ENCODE measurements at places on chromosomes 11 and 22.

- peak; percentile 58 for DNase-seq
These were observed 59.6 kb upstream of the PAX6 start for GRCh38 chr11:31870609-31871309.

DNA sequence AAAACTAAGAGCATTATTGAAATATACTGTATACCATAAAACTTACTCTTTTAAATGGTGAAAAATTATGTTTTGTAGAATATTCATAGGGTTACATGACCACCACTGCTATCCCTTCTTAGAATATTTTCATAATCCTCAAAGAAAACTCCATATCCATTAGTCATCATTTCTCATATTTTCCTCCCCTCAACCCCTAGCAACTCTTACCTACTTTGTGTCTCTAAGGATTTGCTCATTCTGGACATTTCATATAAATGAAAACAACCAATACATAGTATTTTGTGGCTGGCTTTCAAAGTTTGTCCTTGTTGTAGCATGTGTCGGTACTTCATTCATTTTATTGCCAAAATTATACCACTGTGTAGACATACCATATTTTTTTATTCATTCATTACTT lies 863.8 kb downstream of the KCNA4 start:
- DNase-seq = no peak

DNA sequence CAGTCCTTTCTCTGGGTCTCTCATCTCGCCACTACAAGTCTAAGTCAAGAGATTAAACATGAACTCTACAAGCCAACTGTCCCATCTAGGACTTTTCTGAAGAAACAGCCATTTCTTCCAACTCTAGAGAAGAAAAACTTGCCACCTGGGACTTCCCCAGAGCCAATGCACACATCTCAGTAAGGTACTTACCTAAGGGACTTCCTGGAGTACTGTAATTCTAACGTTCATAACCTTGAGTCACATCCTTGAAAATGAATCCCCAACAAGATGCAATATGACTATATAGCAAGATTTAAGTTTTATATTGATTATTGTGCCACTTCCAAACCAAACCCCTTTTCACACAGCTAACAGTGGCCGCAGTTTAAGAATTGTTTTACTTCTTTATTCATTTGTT lies 11.9 kb upstream of the ISX start:
- DNase-seq = no peak

- DNase-seq = no peak
These were observed 8.0 kb downstream of the PATE2 start for GRCh38 chr11:125770583-125770982.

DNA sequence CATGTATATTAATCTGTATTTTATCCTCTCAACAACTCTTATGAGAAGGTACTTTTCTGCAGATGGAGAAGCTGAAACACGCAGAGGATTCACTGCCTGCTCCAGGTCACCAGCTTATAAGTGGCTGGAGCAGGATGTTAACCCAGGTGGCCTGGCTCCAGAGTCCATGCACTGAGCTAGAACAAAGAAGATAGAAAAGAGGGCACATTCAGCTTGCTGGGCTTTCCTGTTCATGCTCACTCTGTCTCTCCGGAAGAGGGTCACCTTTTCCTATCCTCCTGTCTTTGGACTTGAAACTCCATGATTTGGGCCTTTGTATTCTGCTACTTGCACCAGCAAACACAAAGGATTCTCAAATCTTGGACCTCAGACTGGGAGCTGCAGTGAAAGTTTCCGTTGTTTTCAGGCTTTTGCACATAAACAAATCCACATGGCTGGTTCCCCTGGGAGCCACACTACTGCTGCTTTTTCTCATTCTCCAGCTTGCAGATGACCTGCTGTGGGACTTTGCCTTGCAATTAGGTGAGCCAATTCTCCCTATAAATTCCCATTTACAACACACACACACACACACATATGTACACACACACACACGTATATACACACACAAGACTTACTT lies 117.3 kb upstream of the GRK3 start:
- DNase-seq = no peak

- DNase-seq = no peak
These were observed 88.9 kb upstream of the DDI1 start for GRCh38 chr11:103947546-103947919.

- peak; percentile 10 for DNase-seq
These were observed 3.7 kb downstream of the OSBP start for GRCh38 chr11:59611570-59612565.

- DNase-seq = peak; percentile 83
These were observed at the start of gene NDUFC2 for GRCh38 chr11:78079232-78080083. Gene NDUFC2 (minus strand): TSS chr11:78079862. CDS start chr11:78079744, 118 bp downstream.

DNA sequence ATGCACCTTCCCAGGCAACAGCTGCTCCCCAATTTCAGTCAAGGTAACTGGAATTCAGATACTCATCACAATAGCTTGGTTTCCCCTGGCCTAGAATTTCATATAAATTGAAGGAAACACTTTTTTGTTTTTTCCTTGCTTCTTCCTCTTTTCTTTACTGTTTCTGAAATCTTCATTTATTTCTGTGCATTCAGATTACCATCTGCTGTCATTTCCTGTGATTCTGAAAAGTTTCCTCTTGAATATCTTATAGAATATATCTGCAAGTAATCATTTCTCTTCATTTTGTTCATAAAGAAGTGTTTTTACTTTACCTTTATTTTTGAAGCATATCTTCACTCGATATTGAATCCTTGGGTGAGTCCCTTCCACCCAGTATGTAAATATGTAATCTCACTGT lies 85.3 kb downstream of the GAB4 start:
- DNase-seq = no peak

GRCh38 chr22:38506118-38506962 lies at the start of gene DDX17:
Gene DDX17 (minus strand): TSS chr22:38506311.
- DNase-seq = peak; percentile 96

DNA sequence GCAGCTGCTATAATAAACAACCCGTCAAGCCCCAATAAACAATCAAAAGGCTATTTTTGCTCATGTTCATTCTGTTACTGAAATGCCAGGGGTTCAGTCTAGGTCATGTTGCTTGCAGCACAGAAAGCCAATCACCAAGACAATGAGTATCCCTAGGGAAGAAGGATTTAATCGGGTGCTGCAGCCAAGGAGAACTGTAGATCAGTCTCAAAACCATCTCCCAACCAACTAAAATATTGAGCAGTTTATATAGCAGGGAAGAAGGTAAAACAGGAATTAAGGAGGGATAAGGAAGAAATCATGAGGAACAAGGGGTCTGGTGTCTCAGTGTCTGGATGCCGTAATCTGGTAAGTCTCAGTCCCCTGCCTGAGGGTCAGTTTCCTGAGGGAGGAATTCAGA lies 169.5 kb downstream of the BLID start:
- DNase-seq = no peak

DNA sequence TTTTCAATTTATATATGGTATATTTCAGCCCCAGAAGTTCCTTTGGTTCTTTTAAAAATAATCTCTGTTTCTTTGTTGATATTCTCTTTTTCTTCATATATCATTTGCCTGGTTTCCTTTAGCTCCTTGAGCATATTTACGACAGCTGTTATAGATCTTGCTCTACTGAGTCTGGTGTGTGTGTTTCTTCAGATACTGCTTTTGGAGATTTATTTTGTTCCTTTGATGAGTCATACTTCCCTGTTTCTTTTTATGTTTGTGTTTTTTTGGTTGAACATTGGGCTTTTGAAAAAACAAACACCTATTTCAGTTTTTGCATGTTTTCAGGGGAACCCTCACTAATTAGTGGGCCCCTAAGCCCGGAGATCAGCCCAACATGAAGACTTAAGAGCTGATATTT lies 23.3 kb downstream of the GLB1L2 start:
- DNase-seq = no peak

GRCh38 chr11:94873916-94874540 lies 99.3 kb downstream of the CWC15 start:
- DNase-seq = no peak

DNA sequence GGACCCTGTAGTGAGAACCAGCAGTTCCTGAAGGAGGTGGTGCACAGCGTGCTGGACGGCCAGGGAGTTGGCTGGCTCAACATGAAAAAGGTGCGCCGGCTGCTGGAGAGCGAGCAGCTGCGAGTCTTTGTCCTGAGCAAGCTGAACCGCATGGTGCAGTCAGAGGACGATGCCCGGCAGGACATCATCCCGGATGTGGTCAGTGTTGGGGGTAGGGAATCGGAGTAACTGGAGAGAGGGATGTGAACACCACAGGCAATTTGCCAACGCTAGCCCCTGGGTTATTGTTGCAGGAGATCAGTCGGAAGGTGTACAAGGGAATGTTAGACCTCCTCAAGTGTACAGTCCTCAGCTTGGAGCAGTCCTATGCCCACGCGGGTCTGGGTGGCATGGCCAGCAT lies 19.9 kb downstream of the MADD start:
- no peak for DNase-seq

DNA sequence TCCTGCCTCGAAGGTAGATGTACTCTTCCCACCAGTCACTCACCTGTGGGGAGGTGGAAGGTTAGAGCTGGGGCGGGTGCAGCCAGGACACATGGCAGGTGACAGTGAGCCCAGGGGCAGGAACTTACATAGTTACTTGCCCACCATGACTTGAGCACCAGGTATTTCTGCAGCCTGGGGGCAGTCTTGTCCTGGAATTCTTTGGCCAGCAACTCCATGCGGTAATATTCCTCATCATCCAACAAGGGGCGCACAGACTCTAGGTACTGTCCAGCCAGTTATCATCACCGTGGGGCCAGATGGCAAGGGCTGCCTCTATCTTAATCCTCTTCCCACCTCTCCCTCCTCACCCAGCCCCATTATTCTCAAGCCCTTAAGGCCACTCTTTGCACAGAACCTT lies 2.2 kb downstream of the CPT1B start:
- DNase-seq = peak; percentile 81

GRCh38 chr11:129090056-129090455 lies 102.1 kb downstream of the ARHGAP32 start:
- peak; percentile 17 for DNase-seq

DNA sequence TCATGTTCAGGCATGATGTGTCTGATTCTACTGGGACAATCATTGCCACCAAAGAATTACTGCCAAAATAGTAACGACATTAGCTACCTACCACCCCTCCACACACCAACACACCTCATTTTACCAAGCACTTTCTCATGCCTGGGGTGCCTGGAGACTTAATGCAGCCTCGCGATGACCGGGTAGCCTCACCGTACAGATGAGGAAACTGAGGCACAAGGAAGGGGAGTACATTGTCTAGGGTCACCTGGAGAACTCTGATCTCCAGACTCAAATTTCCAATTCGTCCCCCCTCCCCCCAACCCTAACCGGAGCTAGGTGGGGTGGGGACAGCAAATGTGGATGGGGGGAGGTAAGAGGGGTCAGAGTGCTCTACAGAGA lies 2.7 kb upstream of the RTN4RL2 start:
- DNase-seq = no peak

DNA sequence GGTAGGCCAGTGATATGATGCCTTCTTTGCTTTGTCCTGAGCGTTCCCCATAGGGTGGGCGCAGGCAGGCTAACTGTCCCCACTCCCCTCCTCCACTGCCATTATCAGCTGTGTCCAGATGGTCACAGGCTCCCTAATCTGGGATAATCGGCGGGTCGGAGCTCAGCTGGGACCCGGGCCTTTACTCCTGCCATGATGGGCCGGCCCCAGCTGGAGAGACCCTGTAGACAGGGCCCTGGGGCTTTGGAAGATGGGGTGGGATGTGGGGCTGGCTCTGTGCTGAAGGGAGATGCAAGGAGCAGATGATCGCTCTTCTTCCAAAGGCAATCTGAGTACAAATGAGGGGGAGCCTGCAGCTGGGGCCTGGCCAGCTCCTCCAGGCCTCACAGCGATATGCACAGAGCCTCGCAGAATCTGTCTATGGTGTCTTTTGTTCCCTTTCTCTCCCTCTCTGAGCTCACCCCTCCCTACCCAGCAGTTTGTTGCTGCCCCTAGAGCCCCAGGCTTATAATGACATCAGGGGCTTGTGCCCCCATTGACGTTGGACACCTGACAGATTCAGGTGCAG lies 11.9 kb downstream of the KLHL35 start:
- no peak for DNase-seq

DNA sequence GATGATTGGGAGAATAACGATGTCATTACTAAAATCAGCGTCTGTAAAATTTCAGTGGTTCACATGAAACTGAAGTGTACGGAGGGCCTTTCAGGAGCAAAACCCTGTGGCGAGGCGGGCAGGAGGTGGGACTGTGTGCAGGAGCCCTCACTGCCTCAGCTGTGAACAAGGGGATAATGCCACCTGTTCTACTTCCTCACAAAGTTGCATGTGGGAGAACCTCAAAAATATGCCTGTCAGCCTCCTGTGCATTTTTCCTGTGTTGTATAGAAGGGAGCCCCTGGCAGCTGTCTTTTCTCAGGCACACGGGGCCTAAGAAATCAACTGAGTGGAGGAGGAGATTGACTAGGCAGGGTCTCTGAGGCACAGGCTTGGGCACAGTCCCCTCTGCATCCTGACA lies 43.0 kb upstream of the MYO18B start:
- no peak for DNase-seq

GRCh38 chr11:124669193-124669592 lies 4.3 kb downstream of the SIAE start:
- peak; percentile 74 for DNase-seq

DNA sequence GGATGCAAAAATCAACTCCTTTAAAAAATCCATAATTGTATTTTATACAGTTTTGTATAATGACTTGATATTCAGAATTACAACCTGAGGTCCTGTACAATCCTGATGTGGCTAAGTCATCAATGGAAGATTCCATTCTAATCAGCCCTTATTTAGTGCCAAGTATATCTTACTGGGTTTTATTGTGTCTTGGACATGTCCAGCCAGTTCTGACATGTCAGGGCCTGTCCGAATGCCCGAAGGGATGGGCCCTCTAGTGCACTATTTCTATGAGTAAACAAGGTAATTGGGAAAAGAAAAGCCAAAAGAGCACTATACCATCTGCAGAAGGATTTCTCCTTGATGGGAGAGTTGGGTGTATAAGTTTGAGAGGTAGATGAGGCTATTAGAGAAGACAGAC lies 412.9 kb downstream of the METTL15 start:
- DNase-seq = no peak

GRCh38 chr11:110376711-110377324 lies 52.9 kb upstream of the FDX1 start:
- DNase-seq = peak; percentile 89

DNA sequence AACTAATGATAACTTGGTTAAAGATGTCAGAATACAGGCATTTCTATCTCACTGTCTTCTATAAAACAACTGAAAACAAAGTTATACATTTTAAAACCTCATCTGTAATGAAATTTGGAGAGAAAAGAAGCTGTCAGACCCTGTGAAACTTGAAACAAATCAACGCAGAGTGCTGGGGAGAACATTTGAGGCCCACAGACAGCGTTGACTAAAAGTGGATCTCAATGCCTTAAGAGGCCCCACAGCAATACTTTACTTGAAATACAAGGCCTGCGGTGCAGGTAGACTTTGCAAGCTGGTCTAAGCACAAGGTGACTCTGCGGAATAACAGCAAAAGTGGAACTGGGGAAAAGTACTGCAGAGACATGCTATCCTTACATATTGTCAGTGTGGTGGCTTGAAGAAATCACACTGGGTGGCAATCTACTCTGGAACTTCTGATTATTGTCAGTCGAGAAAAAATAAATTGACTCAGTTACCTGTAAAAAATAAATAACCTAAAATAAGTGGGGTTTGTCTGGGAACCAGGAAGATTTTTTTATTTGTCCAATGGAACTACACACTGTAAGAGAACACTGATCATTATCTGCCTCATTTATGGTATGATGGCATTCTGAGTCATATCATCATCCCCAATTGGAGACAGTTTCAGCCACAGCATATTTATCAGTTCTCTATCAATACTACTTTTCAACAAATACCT lies 138.9 kb downstream of the LUZP2 start:
- peak; percentile 25 for DNase-seq

GRCh38 chr11:117820516-117820915 lies 4.0 kb downstream of the FXYD2 start:
- DNase-seq = no peak

GRCh38 chr11:26580929-26581328 lies 8.9 kb upstream of the MUC15 start:
- no peak for DNase-seq

Data from kidney tubule cell (primary cell).